ENCODE measurements at places on chromosomes 4 and X.
A peak's percentile ranks its signal among the peaks of the same experiment; 100 is the strongest.

DNA sequence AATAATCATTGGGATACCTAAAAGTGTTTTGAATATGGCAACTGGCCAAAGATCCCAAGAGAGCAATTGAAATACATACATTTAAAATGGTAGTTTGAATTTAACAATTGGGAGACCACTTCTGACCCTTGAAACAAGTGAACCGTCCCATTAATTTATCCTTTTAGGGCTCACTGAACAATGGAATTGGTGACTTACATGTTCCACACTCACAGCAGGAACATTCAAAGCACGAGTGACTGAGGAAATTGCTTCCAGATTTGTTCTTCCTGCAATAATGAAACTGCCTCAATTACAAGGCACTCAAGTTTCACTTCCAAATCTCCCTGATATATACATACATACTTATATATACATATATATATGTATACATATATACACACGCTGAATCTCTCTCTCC, 20.6 kb downstream of the SLC39A8 start:
- no peak for DNase-seq

GRCh38 chrX:31715675-31716074, 643.8 kb upstream of the FTHL17 start:
- DNase-seq: no peak

DNA sequence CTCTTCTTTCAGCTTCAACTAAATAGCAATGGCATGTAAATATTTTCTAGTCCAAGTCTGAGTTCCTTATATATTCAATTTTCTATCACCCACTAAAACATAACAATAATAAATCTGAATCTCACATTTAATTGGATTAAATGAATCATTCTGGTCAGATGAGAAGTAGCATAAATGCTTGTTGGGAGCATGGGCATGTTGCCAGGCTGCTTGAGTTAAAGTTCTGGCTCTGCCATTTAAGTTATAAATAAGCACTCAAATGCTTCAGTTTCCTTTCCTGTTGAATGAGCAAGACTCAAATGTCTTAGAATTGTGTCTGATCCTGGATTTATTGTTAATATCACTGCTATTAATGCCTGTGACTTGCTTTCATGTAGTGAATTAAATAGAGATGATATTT, 496.3 kb downstream of the STPG2 start:
- DNase-seq: peak; percentile 22

GRCh38 chr4:20723019-20723418, 22.8 kb downstream of the PACRGL start:
- DNase-seq: no peak

DNA sequence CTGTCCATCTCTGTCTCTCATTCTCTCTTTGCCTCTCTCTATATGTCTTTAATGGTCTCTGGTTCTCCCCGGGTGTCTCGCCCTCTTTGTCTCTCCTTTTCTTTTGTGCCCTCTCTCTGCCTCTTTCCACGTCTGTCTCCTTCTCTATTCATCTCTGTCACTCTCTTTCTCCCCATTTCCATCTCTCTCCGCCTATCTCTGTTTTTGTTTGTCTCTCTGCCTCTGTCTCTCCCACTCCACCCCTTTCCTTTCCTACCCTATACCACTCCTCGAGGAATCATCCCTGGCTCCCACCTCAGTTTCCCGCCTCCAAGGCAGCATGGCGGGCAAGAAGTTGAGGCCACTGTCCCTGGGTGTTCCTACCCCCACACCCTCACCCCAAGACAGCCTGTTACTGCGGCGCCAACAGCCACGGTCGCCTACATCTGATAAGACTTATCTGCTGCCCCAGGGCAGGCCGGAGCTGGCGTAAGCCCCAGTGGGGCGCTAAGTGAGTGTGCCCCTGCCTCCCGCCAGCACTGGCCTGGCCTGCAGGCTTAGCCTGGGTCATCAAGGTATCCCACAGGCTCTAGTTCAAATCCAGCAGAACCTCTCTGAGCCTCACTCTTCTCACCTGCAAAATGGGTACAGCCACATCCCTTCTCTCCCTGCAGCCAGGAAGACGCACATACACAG, 713 bp upstream of the GATA1 start:
- DNase-seq: no peak

DNA sequence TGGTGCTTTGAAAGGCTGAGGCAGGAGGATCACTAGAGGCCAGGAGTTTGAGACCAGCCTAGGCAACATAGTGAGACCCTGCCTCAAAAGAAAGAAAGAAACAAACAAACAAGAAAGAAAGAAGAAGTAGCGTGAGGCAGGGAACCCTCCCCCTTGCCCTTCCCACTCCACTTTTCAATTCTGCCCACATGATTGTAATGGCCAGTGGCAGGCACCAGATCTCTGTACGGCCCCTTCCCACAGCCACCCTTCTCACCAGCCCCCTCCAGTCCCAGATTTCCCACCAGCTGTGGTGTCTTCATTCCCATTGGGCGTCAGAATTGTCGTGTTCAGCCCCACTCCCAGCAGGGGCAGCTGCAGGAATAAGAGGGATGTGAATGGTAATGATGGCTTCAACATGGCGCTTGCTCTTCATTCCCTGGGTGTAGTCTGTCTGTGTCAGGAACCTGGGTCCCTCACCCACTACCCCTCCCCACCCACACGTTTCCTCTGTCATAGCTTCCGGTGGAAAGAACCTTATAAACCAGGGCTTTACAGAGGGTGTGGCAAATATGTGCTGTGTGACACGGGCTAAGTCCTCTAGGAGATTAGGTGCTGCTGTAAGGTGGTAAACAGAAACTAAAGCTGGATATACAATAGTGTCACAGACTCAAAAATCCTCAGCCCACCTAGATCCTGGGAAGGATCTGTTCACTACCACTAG, at the start of gene IL2RG:
IL2RG (minus strand) TSS at position 437 of the 703 bp plus-strand sequence; CDS start at position 399, 38 bp downstream.
- no peak for DNase-seq

GRCh38 chrX:134891652-134892051, 99.1 kb upstream of the SMIM10 start:
- DNase-seq: no peak

GRCh38 chrX:67777148-67777547, 233.3 kb downstream of the AR start:
- DNase-seq: no peak

DNA sequence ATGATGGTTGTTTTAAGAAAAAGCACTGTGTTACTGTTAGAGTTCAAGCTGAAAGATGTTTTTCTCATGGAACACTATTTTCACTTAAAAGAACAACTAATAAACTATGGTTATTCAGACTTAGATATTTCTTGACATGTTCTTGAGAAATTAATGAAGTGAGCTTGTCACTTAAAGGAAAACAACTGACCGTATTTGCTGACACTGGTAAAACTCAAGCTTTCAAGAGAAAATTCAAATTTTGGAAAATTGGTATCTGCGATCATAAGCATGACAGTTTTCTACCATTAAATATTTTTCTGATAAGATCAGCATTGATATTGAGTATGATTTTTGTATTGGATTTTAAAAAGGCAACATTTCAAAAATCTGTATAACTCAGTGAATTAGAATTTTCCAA, 549.5 kb upstream of the ACTRT1 start:
- DNase-seq: no peak

DNA sequence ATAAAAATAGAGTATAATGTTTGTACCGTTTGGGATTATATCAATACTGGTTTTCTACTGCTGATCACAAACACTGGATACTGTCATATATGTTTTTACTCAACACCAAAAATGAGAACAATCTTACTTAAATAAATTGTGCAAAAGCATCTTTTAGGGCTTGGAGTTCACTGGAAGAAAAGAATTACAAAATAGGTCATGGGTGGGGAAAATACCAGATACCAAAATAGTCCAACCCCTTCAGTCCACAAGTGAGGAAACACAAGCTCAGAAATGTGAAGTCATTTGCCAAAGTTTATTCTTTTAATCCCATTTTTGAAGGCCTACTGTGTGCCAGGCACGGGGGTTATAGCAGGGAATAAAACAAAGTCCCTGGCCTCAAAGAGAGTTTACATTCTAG, 64.4 kb downstream of the ADGRG2 start:
- no peak for DNase-seq

DNA sequence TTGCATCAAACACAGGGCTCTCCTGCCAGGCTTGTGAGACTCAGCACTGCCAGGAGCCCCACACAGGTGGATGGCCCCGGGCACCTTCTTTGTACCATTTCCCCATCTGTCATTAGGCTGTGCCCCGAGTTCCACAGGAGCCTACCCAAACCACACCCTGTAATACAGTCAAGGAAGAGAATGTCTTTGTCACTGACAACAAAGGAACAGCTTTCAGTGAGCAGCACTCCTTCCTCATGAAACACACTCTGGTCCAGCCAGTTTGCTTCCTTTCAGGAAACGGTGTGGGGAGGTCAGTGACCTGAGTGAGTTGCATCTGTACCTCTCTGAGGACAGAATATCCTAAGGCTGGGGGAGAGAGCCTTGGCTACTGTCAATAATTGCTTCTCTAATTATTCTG, 53.7 kb downstream of the LNX1 start:
- DNase-seq: no peak

- DNase-seq: no peak
Observed at GRCh38 chr4:10091531-10092181, 24.9 kb downstream of the WDR1 start.

DNA sequence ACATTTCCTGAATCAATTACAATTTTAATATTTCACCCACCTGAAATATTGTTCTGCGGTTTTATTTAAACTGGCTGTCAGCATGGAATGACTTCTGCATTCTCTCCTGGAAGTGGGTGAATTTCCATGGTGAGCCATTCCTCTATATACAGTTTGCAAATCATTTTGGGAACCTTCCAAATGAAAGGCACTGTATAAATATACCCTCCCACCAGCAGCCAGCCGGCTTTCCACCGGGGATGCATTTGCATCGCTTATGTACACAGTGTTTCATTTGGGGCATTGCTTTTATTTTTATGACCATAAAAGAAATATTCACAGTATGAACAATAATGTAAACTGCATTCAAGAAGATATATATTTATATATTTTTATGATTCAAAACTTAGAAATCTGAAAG, 4.7 kb upstream of the IL1RAPL1 start:
- no peak for DNase-seq

DNA sequence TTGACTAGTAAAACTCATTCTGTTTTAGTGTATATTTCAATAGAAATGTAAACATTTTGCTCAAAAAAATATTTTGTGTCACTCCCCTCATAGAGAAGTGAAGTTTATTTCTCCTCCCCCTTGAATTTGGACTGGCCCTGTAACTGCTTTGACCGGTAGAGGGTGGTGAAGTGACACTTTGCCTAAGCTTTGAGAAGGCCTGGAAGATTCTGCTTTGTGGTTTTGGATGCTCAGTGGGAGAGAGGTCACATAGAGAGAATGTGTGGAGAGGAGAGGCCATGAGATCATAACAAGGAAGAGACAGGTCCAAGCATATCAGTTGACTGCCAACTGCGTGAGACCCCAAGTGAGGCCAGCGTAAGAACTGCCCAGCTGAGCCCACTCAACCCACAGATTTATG, 19.1 kb upstream of the ARX start:
- no peak for DNase-seq

- no peak for DNase-seq
Observed at GRCh38 chr4:40228497-40229365, 31.9 kb downstream of the RHOH start.

DNA sequence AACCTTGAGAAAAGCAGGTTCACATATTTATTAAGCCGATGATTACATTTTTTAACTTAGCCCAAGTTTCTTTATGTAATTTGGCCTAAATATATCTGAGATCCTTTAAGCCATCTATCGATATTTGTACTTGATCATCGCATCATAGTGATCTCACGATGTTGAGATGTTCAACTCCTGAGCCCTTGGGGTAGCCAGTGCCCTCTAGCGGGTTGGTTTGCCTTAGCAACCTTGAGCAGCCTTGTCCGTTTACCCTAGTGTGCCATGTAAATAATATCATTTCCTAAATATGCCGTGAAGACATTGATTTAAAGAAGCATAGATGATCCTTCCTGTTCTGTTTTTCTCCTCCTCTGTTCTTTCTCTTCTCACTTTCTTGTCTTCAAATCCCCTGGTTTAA, 432.2 kb downstream of the RPA4 start:
- DNase-seq: no peak

GRCh38 chr4:74628852-74629620, 165.3 kb downstream of the BTC start:
- no peak for DNase-seq

GRCh38 chr4:25346913-25347312, 30.1 kb upstream of the ANAPC4 start:
- no peak for DNase-seq

GRCh38 chrX:22056235-22056634, 24.1 kb downstream of the PHEX start:
- no peak for DNase-seq

DNA sequence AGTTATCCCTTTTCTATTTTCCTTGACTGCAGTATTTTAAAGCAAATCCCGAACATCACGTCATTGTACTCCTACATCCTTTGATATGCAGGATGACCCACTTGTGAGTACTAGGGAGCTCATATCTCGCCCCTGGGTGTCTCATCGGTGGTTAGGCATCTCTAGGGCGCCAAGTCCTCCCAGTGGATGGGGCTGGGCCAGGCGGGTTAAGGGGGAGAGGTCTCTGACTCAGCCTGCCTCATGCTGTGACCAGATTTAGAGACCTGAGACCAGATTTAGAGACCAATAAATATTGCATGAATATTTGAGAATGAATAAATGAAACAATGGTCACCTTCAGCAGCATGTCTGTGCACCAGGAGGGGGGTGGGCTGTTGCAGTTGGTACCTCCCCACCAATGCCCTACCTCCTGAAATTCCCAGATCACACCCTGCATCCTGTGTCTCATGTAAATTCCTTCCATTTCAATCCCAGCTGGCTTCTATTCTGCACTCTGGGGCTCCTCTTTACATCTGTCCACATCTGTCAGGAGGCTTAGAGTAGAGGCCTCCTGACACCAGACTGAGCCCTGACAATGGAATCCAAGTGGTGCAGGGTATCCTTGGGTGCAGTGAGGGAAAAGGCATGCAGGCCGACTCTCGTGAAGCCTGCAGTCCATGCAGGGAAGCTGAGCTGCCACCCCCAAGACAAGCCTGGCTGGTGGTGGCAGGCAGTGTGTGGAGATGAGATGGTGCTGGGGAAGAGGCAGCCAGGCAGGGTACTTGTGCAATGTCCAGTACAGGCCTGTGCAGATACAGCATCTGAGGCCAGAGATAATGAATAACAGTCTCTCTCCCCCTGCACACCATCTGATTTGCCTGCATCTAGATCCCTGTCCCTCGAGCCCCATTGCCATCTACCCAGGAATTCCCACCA, 5.2 kb downstream of the APLN start:
- DNase-seq: no peak

DNA sequence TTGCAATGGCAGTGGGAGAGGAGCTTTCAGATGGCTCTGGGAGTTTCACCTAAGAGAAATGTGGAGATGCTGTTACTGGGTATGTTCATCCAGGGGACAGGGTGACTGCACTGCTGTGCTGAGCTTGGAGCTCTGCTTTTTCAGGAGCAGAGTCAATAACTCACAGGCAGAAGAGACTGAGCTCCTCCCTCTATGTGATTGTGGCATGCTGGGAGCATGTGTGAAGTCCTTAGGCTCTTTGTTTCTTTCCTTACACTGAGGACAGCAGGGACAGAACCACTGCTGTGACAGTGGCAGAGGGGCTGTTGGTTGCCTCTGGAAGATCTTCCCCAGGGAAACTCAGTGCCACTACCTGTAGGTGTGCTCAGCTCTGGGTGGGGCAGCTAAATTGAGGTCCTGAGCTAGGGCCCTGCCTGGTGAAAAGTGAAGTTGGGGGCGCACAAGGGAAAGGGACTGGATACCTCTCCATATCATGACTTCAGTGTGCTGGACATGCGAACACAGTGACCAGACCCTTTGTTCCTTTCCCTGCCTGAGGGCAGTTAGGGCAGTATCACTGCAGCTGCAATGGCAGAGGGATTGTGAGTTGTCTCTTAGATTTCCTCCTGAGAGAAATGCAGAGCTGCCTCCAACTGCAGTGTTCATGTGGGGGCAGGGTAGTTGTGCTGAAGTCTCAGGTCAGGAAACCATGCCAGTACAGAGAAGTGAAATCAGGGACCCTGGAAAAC, 156.7 kb downstream of the TENT5D start:
- no peak for DNase-seq

All from fibroblast of skin of left quadriceps (primary cell).